ENCODE measurements at places on chromosomes 6 and 20. TPM values are rescaled to one million over a fixed set of nuclear protein-coding genes. Genes with fewer than 3 reads are reported as not detected.

GLO1 gene
- total RNA-seq, result 138 TPM

LRRC73 gene
- not detected for total RNA-seq

ZDHHC14 gene
- total RNA-seq, result 5.9 TPM

GNRH2 gene
- total RNA-seq, result not detected
